ENCODE measurements at places on chromosomes 3 and 15.
A peak's percentile ranks its signal among the peaks of the same experiment; 100 is the strongest.

- DNase-seq: no peak
Measured at GRCh38 chr3:141280086-141280485, 48.5 kb downstream of the PXYLP1 start.

GRCh38 chr3:21704796-21705195 lies 46.2 kb downstream of the ZNF385D start:
- no peak for DNase-seq

DNA sequence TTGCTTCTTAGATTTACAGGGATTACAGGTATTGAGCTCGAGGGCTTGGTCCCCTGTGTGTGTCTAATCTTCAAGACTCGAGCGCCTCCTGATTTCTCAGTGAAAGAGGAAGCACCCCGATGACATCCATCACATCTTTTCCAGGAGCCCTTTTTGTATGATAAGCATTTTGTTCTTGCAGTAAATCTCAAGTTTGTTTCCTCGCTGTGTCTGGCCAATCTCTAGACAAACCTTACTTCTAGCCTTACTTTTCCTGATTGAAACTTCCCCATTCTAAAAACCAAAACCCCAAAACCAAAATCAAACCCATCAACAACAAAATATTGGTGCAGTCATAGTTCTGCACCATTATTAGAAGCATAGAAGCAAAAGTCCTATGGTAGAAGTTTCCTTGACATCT lies 286.0 kb downstream of the NFKBIZ start:
- no peak for DNase-seq

DNA sequence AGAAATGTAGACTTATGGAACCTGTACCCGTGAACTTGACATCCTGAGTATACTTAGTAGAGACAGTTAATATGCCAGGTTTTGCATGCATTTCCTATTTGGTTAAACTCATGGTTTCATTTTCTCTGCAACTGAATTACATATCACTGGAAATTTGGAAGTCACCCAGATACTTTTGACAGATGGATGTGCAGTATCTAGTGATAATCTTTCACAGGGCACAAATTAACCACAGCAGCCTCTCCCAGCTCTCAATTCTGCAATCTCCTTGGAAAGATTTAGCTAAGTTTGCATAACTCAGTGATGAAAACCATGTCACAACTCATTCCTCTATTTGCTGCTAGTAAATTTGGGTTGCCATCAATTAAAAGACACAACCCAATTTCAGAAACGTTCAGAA lies 162.3 kb upstream of the TPM1 start:
- DNase-seq: no peak

DNA sequence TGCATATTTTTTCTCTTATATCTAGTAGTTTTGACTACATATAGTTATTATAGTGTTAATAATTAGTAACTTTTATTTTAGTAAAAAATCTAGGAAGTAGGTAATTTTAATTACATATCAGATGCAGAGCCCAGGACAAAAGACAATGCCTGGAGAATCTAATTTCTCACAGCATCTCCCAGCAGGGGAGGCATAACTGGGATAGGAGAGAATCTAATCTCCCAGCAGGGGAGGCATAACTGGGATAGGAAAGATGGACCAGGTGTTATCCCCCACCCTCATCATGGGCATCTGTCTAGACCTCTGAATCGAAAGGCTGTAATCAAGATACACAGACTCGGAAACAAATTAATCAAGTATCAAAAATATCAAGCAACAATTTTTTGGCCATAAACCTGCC lies 58.2 kb downstream of the OSTN start:
- no peak for DNase-seq

- no peak for DNase-seq
Measured at GRCh38 chr15:63244399-63244798, 33.0 kb upstream of the APH1B start.

- no peak for DNase-seq
Measured at GRCh38 chr15:40002295-40002694, 36.7 kb downstream of the SRP14 start.

GRCh38 chr3:58680879-58681525 lies 14.4 kb upstream of the FAM3D start:
- DNase-seq: no peak

GRCh38 chr3:183490653-183491052 lies 62.2 kb upstream of the MCF2L2 start:
- no peak for DNase-seq

GRCh38 chr15:29451201-29451781 lies 181.7 kb upstream of the NSMCE3 start:
- no peak for DNase-seq

DNA sequence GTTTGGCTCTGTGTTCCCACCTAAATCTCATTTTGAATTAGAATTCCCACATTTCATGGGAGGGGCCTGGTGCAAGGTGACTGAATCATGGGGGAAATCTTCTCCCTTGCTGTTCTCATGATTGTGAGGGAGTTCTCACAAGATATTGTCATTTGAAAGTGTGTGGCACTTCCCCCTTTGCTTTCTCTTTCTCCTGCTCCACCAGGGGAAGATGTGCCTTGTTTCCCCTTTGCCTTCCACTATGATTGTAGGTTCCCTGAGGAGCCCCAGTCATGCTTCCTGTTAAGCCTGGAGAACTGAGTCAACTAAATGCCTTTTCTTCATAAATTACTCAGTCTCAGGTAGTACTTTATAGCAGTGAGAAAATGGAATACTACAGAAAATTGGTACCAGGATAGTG lies 157.2 kb upstream of the TPRG1 start:
- DNase-seq: no peak

- no peak for DNase-seq
Measured at GRCh38 chr3:112632596-112632995, 8.3 kb downstream of the CCDC80 start.

- DNase-seq: no peak
Measured at GRCh38 chr3:13834258-13835035, 45.4 kb downstream of the WNT7A start.

- DNase-seq: no peak
Measured at GRCh38 chr15:40567111-40567510, 2.0 kb upstream of the RPUSD2 start.

- no peak for DNase-seq
Measured at GRCh38 chr3:18585004-18585968, 160.1 kb upstream of the SATB1 start.

- DNase-seq: no peak
Measured at GRCh38 chr3:4060064-4060463, 243.1 kb upstream of the SETMAR start.

GRCh38 chr15:47991357-47991756 lies 129.4 kb upstream of the SLC24A5 start:
- DNase-seq: no peak

DNA sequence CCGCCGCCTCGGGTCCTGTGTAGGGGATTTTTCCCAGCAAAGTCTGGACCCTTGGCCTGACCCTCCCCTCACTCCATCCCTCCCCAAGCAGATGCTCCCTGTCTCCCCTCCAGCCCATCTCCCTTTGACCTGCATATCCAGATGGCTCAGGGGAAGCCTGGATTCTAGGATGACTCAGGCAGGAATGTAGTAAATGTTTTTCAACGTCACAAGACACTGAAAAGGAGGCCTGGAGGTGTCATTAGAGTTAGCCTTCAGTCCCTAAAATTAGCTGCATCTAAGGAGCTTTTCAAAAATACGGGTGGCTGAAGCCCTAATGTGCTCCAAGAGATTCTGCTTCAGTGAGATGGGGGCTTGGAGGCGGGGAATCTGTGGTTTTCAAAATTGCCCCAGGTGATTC lies 7.2 kb downstream of the ACAN start:
- DNase-seq: no peak

DNA sequence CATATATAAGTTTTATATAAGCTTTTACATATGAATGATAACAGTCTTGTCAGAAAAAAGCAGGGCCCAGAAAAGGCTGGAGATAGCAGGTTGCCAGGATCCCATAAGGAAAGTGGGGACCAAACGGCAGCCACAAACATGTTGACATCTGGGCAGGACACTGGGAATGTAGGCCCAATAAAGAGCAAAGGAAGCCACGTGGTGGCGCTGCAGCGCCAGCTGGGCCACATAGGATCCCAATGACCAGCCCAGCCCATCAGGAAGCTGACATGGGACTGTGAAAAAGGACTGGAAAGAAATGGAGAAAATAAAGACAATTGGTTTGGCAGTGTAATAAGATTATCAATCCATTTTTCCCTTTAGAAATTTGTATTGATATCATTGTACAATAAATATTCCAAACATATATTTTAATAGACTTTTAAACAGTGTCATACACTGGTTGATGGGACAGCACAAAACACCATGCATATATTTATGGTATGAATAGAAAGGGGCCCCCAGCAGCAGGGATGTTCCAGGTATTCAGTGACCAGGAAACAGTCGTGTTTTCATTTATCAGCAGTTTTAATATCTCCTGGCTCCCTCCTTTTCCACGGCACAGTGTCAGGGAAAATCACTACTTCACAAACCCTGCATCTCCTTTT lies 89.0 kb upstream of the STRIT1 start:
- no peak for DNase-seq

- no peak for DNase-seq
Measured at GRCh38 chr15:79849789-79850188, 47.0 kb downstream of the MTHFS start.

DNA sequence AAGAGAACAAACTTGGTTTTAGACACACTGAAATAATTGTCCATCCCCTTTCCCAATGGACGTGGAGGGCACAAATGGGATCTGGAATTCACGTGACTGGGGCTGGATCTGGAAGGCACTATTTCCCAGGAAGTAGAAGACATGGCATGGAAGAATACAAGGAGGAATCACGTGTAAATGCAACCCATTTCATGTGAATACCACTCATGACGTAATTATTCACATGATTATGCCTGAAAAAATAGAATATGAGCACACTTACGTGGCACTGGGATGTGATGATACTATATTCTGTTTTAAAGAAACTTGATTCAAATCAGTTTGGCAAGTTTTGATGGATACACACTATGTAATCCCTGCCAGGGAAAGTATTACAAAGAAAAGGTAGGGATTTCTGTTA lies 477.3 kb downstream of the GABRG3 start:
- no peak for DNase-seq

DNA sequence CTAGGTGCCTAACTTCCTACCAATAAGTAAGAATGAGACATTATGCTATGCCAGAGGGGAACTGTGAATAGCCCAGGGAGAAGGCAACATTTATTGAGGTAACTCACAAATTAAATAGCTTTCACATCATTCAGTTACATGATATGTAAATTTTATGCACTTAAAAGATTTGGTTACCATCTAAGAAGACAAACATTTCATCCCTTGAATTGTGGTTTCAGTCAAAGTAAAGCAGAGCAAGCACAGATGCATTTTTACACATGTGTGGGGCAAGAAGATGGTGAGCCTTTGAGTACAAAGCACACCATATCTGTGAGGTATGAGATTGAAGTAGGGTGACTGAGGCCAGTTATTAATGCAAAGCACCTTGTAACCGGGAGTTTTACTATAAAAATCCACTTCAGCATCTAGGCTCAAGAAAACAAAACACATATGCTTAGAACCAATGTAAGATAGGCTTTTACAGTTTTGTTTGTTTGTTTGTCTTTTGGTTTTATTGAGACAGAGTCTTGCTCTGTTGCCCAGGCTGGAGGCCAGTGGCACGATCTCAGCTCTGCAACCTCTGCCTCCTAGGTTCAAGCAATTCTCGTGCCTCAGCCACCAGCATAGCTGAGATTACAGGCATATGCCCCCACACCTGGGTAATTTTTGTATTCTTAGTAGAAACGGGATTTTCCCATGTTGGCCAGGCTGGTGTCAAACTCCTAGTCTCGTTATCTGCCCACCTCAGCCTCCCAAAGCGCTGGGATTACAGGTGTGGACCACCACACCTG lies 3.5 kb downstream of the PLSCR2 start:
- no peak for DNase-seq

- DNase-seq: no peak
Measured at GRCh38 chr15:39149636-39150150, 431.2 kb upstream of the THBS1 start.

- no peak for DNase-seq
Measured at GRCh38 chr3:22885574-22886341, 317.4 kb upstream of the UBE2E2 start.

DNA sequence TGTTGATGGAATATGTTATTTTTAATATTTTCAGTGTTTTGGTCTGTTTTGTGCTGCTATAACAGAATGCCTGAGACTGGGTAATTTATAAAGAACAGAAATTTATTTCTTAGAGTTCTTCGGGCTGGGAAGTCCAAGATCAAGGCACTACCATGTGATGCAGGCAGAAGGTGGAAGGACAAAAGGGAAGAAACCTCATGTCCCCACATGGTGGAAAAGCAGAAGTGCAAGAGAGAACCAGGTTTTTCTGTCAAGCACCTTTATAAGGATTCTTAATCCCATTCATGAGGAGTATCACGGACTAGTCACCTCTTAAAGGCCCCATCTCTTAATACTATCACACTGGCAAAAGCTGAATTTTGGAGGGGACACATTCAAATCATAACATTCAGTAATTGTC lies 57.9 kb upstream of the EPHB3 start:
- DNase-seq: no peak

DNA sequence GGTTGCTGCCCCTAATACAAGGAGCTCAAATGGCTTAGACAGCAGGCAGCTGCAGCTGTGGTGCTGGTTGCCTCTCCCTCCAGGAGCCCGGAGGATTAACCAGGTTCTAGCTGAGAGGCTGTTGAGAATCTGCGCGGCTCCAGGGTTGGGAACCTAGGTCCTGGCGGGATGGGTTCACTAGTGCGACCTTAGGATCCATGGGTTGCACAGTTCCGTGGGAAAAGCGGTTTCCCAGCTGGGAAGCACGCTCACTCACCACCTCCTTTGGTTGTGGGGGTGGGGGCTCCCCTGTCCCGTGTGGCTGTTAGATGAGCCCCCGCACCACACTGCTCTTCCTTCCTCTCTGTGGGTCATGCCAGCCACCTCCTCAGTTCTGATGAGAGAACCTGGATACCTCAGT lies 375.1 kb upstream of the ARRDC4 start:
- DNase-seq: no peak

- no peak for DNase-seq
Measured at GRCh38 chr3:115520241-115520640, 103.1 kb upstream of the GAP43 start.

GRCh38 chr3:11576453-11576852 lies 67.3 kb downstream of the VGLL4 start:
- no peak for DNase-seq

DNA sequence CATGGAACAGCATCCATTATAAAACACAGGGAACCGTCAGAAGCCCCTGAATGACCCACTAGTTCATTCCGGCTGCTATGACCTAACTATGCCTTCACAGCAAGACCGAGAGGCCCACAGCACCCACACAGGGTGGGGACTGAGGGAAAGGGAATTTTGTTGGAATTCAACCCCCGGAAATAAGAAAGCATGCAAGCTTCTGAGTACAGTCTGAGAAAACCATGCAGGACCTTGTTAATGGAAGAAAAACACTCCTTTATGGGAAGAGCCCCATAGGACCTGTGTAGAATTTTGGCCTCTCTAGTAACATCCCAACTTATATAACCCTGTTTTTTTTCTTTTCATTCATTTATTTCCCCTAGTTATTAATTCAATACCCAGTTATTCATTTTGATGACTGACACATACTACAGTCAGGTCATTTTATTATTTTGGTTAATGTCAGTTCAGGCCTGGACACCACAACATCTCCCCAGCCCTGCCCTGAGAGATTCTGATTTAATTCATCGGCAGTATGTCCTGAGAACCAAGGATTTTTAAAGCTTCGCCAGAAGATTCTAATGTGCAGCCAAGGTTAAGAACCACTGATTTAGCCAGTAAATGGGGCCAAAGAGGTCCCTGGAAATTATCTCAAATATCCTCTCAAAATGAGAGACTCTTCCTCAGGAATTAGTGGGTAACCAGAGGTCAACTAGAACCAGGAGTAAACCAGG lies 231.6 kb upstream of the GOLGA6L4 start:
- no peak for DNase-seq

GRCh38 chr3:107988460-107989175 lies 102.2 kb downstream of the CD47 start:
- DNase-seq: peak; percentile 25

GRCh38 chr3:159802864-159803263 lies 185.8 kb upstream of the IL12A start:
- DNase-seq: no peak

Data from thoracic aorta (tissue), 2 donors.